ENCODE measurements at places on chromosomes 4 and X. TPM values are rescaled to one million over a fixed set of nuclear protein-coding genes. Genes with fewer than 3 reads are reported as not detected.

ERCC6L gene
- polyA plus RNA-seq = 0.04 TPM

MTMR8 gene
- 0.35 TPM for polyA plus RNA-seq

ZNF827 gene
- polyA plus RNA-seq = 3.8 TPM

FGF16 gene
- not detected for polyA plus RNA-seq

ENOPH1 gene
- polyA plus RNA-seq = 21.2 TPM

PCDH7 gene
- 0.34 TPM for polyA plus RNA-seq

SLC16A2 gene
- 2.2 TPM for polyA plus RNA-seq
